NB4 (cell line): ENCODE measurements at places on chromosomes 2 and 18.

DNA sequence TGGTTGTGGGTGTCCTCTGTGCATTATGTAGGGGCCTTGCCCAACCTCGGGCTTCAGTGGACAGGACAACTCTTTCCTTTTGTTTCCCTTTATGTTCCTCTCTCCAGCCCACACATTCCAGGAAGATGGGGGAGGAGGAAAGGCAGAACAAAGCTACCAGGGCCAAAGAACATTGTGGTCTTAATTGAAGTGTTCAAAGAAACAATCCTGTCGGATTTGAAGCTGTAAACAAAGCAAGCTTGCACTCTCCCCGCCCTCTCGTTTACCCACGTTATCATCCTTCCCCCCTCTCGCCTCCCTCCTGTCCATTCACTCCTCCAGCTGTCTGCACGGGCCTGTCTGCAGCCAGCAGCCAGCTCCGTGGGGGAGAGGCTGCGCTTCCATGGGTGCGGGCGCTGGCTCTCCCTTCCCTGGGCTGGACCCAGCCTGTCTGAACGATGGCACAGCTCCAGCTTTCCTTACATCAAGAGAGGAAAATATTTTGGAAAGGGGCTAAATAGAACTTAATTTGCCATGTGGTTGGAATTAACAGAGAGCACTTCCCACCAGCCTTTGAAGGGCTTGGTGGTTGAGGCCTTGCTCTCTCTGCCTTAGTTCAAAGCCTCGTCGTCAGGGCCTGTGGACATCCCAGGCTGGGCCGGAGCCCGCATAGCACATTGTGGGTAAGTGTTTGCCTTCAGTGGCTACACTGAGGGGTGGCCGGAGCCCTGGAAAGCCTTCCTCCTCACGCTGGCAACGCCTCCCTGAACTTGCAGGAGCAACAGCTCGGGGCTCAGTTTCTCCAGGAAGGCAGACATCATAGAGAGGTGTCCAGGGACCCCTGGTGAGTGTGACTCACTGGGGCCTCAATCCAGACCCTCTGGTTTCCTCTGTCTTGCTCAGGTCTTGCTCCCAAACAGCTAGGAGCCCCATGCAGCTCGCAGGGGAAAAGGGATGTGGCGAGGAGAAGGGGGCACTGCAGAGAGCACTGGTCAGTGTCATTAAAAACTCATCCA lies 60.6 kb upstream of the HS6ST1 start:
- no peak for DNase-seq

GRCh38 chr2:53842891-53843290 lies 16.9 kb downstream of the GPR75 start:
- DNase-seq: no peak

DNA sequence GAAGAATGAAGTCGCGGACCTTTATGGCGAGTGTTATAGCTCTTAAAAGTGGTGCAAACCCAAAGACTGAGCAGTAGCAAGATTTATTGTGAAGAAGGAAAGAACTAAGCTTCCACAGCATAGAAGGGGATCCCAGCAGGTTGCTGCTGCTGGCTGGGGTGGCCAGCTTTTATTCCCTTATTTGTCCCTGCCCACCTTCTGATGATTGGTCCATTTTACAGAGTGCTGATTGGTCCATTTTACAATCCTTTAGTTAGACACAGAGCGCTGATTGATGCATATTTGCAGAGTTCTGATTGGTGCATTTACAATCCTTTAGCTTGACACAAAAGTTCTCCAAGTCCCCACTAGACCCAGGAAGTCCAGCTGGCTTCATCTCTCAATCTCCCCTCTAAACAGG lies 36.3 kb upstream of the EN1 start:
- no peak for DNase-seq

GRCh38 chr2:136065907-136066306 lies 52.0 kb downstream of the CXCR4 start:
- no peak for DNase-seq

DNA sequence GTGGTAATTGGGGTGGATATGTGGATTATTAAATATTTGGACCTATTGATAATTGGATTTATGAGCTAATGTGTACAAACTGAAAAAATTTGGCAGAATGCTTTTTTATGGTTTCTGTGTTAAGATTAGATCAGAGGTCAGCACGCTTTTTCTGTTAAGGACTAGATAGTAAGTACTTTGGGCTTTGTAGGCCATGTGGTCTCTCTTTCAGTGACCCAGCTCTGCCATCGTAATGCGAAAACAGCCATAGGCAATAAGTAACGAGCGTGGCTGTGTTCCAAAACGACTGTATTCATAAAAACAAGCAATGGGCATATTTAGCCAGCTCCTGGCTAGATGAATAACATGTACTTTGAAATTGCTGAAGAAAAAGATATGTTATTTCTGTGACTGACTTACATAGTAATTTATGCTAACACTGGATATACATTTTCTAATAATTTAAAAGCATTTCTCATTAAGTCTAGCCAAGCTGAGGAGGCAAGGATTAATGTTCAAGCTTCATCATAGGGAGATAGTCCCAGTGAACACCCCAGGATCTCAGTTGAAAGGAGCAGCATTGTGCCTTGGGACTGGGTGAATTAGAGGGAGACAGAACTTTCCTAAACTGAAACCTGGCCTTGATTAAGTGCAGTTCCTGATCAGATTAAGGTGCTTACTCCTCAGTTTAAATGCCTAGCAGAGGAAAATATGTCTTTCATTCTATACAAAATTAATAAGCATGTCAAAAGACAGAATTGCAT lies 20.0 kb downstream of the CCDC138 start:
- no peak for DNase-seq

DNA sequence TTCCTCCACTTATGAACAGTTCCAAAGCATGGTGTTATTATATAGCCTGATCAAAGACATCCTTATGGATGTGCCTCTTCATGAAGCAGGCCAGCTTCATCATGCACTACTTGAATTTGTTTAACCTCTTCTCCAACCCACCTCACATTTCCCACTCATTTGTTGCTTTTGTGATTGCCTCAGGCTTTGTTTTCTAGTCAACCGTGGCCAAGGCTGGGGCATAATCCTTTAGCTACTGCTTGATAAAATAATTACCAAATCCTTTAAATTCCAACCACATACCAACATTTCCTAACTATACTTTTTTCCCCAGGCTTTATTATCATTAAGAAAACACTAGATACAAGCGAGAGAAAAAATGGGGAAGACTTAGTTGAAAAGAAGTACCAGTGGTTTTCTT lies 39.6 kb upstream of the SCN1A start:
- no peak for DNase-seq

DNA sequence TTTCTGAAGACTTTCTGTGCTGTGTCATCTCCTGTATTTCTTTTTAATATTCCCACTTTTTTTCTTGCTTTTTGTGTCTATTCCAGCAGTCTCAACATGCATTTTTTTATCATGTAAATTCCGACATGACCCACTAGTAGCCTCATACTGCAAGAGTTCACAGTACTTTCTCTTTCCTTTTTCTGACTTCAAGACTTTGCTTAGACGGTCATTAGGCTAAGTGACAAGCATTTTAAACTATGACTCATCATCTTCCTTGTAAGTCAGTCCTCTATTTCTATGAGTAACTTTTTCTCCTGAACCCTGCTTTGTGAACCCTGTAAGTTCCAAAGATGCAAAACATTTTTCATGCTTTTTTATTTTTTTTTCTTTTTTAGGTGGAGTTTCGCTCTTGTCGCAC lies 381.2 kb downstream of the TXNL1 start:
- DNase-seq: no peak
